ENCODE measurements at places on chromosomes 4 and X.

DNA sequence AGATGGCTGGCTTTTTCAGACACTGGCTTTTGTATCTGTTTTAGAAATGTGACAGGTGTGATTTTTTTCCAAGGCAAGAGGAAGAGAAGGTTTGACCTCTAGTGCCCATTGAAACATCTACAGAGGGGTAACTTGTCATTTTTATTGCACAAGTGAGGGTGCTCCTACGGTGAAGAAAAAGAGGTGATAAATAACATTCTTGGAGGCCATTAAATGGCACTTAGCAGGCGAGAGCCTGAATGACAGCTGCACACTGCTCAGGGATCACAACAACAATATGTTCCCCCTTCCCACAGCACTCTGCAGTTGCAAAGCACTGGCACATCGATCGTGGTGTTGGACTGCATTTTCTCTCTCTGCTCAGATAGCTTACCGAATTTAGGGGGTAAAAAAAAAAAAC, 22.9 kb downstream of the FAM184B start:
- no peak for DNase-seq

- DNase-seq, result no peak
Measured at GRCh38 chr4:180769791-180770190, 1473.4 kb upstream of the TENM3 start.

DNA sequence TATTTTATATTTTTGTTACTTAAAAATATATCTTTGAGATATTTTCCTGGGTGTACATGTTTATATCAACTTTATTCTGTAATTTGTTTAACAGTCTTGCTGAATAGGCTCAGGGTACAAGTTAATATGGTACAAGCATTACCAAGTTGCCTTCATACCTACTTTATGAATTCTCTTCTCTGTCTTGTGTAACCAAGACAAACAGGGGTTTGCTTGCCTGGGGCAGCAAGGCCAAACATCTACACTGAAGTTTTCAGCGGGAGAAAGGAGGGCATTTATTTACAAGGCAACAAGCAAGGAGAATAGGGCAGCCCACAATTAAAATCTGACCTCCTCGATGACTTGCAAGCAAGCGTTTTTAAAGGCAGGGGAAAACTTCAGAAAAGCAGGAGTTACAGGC, 24.2 kb downstream of the PPP4R3C start:
- no peak for DNase-seq

DNA sequence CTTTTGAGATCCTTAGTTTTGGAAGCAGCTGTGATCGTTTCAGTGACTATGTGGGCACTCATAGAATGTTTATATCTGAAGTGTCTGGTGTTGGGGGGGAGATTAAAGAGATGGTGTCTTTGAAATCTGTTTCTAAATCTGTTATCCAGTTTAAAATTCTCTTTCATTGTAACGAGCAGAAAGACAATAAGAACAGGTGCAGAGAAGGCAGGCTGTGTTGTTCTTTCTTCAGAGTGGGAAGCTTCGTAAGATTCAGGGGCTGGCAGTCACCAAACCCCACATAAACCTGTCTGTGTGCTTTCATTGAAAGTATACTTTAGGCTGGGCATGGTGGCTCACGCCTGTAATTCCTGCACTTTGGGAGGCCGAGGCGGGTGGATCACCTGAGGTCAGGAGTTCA, 16.3 kb upstream of the DHRSX start:
- no peak for DNase-seq

DNA sequence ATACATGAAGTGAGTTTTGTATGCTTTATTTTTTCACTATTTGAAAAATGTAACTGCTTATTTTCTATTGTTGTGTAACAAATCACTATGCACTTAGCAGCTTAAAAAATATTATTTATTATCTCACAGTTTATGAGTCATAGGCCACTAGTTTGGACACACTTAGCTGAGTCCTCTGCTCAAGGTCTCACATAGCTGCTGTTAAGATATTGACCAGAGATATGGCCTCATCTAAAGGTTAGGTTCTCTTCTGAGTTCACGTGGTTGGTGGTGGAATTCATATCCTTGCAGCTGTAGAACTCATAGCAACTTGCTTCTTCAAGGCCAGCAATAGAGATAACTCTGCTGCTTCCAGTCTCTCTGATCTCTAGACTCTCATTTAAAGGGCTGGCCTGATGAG, 534.4 kb downstream of the SPRY1 start:
- no peak for DNase-seq

DNA sequence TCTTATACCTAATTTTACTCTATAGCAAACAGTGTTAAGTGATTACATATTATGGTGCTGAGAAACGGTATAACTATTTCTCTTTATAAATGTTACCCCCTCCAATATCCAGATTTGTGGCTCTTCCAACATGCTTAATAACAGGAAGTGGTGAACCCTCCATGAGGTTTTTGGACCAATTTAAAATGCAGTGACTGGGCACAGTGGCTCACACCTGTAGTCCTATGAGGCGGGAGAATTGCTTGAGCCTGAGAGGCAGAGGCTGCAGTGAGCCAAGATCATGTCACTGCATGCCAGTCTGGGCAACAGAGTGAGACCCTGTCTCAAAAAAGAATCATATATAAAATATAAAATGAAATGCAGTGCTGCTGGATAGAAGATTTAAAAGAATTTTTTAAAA, 137.3 kb downstream of the MGST2 start:
- no peak for DNase-seq

DNA sequence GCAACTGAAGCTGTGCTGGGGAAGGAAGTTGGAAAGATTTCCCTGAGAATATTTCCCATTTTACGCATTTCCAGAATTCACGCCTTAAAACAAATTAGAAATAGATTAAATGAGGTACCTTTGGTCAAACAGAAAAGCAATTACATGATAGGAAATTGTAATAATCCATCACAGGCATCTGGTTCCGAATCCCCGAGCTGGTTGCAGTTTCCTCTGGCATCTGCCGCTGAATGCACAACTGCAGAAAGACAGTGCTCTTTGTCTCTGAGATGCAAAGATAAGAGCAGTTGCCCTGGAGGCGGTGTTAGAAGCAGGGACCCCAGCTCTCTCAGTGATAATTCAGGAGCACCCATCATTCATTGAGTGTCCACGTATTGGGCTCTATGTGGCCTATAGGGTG, 224.4 kb downstream of the LDB2 start:
- DNase-seq, result no peak

DNA sequence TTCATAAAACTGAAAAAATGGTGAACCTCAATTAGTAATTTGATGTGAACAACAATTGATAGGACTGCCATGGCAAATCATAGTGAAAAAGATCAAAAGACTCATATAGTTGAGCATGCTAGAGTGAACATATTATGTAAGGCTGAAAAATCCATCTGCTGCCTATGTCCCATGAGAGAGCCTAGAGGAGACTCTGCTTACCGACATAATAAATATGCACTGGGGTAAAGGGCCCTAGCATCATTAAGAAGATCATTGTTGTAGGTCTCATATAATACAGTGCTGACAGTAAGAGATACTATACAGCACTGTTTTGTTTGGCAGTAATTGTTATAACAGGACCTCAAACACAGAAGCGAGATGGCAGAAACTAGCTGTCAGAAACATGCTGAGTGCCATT, 229.0 kb downstream of the PABPC4L start:
- no peak for DNase-seq
